ENCODE measurements at places on chromosomes 5 and 9.

DNA sequence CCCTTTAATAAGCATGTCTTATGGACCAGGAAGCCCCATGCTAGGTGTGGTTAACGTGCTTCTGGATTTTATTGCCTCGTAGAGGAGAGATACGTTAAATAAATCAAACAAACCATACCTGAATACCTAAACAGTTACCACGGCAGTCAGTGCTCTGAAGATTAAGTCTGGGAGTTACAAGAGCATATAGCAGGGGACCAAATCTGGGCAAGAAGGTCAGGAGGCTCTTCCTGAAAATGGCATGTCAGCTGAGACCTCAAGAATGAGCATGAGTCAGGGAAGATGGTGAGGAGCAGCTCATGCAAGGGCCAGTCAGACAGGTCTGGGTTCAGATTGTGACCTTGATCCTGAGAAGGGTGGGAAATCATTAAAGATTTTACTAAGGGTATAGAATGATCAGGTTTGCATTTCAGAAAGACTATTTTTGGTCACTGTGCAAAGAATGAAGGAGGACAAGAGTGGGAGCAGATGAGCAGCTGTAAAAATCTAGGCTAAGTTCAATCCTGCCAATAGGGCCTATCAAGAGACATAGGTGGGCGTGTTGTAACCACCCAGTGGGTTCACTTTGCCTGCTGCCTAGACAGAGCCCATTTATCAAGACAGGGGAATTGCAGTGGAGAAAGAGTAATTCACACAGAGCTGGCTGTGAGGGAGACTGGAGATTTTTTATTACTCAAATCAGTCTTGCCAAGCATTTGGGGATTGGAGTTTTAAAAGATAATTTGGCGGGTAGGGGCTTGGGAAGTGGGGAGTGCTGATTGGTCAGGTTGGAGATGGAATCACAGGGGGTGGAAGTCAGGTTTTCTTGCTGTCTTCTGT lies 4.8 kb upstream of the ZNF366 start:
- peak; percentile 61 for DNase-seq

DNA sequence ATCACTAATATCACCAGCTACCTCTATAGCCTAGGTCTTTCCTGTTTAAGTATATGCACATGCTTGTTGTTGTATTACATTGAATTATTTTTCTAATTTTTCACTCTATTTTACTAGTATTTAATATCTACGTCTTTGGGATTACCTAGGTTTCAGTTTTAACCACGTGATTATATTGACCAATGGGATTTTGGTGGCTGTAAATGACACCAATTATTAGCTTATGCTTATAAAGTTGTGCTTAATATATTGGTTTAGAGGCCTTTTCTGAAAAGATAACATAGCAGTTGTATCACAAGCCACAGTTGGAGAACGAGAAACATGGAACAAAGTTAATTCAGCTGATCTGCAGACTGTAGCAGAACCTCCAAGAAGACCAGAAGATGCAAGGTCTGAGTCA lies 104.8 kb upstream of the PRDM9 start:
- no peak for DNase-seq

DNA sequence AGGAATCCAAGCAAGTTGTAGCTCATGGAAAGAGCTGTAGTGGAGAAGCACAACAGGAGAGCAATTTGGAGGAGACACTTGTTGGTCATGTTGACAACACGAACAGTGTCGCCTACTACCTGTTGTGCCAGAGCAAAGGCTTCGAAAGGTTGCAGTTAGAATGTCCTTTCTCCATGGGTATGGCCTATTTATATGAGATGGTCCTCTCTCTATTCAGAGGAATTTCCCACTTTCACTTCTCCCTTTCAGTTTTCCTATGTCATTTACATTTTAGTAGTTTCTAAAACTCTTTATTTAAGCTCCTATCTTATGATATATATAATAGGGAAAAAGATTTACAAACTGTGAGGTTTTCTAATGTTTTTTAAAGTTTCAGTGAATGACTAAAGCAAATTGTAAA lies at the start of gene IFNB1:
Gene IFNB1, minus strand, starts transcription at position 162 of the 400 bp plus-strand sequence. Its CDS starts 73 bp downstream, at position 89.
- peak; percentile 91 for DNase-seq

DNA sequence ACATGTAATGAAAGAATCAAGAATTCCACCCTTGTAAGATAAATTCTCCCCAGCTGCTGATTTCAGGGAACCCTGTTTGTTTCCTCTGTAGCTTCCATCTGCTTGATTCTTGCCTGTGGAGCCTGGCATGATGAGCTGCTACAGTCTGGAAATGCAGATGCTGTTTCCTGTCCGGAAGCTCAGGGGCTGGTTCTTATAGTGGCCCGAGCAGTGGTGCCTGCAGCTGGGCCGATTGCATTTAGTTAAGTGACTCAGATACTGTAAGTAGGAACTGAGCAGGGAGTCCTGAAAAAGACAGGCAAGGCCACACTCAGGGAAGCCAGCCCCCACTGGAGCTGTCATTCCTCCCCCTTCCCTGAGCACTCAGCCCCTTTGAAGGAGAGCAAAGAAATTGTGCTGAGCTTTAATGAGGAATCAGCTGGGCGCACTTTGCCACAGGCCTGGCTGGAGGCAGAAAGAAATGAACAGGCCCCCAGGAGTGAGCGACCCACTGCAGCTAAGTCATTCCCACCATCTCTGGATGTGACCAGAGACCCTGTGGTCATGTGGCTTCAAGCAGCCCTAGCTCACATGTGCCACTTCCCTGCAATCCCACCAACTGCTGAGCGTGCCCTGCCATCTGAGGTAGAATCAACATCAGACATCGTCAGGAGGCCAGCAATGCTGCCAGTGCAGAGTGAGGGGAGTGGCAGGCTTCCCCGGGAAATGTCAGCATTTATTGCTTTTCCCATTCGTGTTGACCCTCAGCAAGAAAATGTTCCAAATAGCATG lies 206.0 kb upstream of the WWC1 start:
- peak; percentile 11 for DNase-seq

DNA sequence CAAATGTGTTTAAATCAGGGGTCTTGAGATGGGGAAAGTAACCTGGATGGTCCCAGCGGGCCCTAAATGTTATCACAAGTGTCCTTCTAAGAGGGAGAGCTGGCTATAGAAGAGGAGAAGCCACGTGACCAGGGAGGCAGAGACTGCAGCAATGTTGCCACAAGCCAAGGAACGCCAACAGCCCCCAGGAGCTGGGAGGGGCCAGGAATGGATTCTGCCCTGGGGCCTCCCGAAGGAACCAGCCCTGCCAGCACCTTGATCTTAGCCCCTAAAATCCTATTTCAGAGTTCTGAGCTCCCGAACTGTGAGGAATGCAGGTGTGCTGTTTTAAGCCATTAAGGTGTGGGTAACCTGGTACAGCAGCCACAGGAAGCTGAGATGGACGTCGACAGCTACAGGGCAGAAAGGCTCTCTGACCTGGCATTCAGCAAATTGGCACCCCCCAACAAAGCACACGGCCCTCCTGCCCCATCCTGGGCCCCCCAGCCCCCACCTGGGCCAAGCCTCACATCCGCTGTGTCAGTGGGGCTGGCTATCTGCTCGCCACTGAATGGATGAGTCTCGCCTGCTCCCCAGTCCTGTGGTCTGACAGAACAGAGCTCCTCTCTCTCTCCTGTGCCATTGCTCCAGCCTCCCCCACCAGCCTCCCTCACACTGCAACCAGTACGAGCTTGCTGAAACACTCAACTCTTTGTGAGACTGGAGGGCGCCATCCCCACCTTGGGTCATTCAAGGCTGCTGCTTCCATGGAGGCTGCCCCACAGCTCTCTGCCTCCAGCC lies 78.8 kb downstream of the ADAMTS2 start:
- DNase-seq, result no peak

DNA sequence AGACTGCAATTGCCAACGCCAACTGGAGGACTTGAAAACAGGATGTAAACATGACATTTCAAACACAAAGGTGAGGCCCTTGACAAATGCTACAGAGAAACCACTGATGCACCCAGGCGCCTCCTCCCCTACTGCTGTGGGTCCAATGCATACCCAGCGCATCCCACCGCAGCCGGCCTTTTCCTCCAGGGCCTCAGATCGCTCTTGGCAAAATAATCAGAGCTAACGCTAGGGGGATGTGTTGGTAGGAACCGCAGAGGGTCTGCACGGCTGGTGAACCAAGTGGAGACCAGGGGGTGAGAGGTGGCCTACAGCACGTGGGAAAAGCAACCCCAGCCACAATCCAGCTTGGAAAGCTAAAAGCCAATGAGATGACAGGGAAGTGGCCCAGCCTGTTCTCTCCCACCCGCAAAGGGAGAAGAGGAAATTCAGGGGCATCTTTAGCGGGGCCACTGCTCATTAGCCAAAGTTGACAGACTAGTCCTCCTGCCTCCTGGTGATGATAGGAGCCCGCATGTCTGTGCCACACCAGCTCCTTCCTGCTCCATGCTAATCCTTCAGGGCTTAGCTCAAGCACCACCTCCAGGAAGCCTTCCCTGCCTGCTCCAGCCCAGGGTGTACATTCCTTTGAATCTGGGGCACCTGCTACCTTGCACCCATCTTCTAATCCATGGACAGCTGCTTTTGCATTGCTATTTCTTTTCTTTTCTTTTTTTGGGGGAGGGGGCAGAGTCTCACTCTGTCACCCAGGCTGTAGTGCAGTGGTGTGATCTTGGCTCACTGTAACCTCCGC lies 5.9 kb downstream of the FAM163B start:
- no peak for DNase-seq

GRCh38 chr5:2524620-2525019 lies 226.9 kb downstream of the IRX2 start:
- no peak for DNase-seq

GRCh38 chr5:90227683-90228082 lies 181.9 kb downstream of the CETN3 start:
- DNase-seq, result no peak

GRCh38 chr5:63050916-63051315 lies 472.3 kb downstream of the LRRC70 start:
- no peak for DNase-seq

DNA sequence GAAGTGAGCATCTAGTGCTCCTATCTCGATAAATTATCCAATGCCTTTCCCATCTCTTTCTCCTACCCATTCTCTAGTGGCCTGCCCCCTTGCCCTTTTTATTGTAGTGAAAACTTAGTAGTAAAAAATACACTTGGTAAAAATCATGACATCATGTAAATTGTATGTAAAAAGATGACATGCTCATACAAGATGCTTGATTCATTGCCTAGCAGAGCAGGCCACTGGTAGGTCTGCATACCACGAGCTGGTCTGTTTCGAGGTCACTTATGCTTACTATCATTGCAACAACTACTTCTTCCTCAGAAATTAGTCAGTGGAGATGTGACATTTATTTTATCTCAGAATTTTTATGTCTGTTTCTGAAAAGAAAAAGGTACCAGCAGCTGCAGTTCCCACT lies 177.3 kb downstream of the C9orf152 start:
- DNase-seq, result no peak

- DNase-seq, result no peak
Measured at GRCh38 chr9:90964101-90965020, 162.7 kb downstream of the SYK start.

DNA sequence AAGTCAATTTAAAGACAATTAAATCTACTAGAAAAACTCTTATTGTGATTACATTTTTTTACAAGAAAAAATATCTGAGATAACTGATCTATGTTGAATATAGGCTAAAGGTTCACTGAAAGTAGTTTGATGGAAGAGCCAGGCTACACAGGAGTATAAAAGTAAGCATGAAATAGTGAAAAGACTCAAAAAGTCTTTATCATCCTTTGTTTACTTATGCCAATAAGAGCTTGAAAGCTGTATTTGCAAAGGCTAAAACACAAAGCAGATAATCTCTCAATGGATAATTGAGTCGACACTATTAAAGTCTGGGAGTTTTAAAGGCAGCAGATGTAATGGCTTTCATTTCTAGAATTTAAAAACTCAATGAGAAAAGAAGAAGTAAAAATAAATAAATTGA lies 42.0 kb downstream of the SSBP2 start:
- no peak for DNase-seq

DNA sequence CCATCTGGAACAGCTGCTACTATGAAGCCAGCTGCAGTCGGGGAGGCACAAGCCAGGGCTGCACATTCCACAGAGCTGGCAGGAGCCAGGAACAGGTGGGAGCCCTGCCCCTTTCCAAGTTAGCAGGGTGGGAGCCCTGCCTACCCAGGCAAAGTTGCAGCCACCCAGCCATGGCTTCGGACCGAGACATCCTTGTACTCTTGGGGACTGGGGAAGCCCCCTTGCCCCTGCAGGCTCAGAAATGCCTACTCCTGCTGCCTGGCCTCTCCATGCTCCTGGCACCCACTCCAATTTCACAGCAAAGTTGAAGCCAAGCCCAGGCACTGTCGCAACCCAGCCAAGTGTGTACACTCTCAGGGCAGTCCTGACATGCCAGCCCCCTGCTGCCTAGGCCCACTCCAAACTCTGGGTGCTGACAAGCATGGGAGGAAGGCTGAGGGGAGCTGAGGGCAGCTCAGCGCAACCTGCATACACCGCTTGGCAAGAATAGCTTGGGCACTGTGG lies 165.1 kb downstream of the RNF180 start:
- no peak for DNase-seq

- no peak for DNase-seq
Measured at GRCh38 chr5:6567835-6568234, 65.0 kb downstream of the NSUN2 start.

DNA sequence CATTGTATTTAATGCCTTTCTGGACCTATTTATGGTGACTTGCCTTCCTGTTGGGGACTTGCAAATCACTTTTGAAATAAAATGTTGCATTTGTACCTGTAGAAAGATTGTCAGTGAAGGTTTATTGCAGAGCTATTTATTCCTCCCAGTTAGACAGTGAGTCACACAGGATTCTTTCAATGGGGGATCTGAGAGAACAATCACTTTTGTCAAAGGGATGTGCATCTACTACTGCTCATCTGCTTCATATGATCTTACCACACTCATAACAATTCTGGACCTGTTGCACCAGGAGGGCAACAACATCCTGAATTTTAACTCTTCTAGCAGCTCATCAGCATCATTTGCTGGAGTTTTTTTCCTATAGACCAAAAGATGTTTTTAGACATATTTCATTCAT lies 66.8 kb downstream of the FBXL7 start:
- DNase-seq, result no peak

GRCh38 chr5:121918238-121918637 lies 43.5 kb upstream of the SRFBP1 start:
- DNase-seq, result no peak

GRCh38 chr5:158317507-158317906 lies 458.6 kb upstream of the CLINT1 start:
- no peak for DNase-seq

- no peak for DNase-seq
Measured at GRCh38 chr9:84264307-84265029, 76.1 kb downstream of the SLC28A3 start.

GRCh38 chr5:167481345-167481744 lies 810.1 kb upstream of the WWC1 start:
- no peak for DNase-seq

GRCh38 chr9:121954477-121955140 lies 138.5 kb downstream of the TTLL11 start:
- DNase-seq, result no peak

GRCh38 chr5:172745838-172746237 lies 25.2 kb downstream of the DUSP1 start:
- no peak for DNase-seq

DNA sequence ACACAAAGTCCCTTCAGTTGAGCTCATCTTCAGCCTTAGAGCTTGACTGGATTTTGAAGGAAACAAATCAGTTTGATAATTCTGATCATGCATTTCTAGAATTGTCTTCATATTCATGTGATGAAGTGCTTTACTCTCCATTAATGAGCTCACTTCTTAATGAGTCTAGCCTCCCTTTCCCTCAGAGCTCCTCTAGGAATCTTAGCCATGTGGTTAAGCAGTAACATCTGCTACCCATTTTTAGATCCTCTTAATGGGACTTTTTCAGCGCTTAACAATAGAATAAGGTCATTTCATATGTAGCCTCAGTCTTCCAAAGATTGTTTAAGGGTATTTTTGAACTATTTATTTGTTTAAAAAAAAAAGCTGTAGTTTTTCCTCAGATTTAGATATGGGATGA lies 36.9 kb upstream of the LURAP1L start:
- no peak for DNase-seq

GRCh38 chr5:66255714-66256113 lies 111.6 kb downstream of the SREK1 start:
- peak; percentile 22 for DNase-seq

Measured in suppressor macrophage treated with lipopolysaccharide for 1 hour (primary cell).